Transverse colon (tissue), 4 donors: ENCODE measurements at places on chromosomes 16 and 17. TPM values are rescaled to one million over a fixed set of nuclear protein-coding genes. Genes with fewer than 3 reads are reported as not detected.

- no peaks in the 10 kb centered on the region for H3K36me3 ChIP-seq
- no peak overlapping the region for H3K27ac ChIP-seq
- peaks cover 34% of the 10 kb centered on the region for H3K27me3 ChIP-seq
- DNase-seq = no peak
- no peak overlapping the region for H3K4me3 ChIP-seq
- H3K4me1 ChIP-seq = no peaks in the 10 kb centered on the region
These were observed 2.6 kb upstream of the SLC38A8 start for GRCh38 chr16:84045001-84045817.

DNA sequence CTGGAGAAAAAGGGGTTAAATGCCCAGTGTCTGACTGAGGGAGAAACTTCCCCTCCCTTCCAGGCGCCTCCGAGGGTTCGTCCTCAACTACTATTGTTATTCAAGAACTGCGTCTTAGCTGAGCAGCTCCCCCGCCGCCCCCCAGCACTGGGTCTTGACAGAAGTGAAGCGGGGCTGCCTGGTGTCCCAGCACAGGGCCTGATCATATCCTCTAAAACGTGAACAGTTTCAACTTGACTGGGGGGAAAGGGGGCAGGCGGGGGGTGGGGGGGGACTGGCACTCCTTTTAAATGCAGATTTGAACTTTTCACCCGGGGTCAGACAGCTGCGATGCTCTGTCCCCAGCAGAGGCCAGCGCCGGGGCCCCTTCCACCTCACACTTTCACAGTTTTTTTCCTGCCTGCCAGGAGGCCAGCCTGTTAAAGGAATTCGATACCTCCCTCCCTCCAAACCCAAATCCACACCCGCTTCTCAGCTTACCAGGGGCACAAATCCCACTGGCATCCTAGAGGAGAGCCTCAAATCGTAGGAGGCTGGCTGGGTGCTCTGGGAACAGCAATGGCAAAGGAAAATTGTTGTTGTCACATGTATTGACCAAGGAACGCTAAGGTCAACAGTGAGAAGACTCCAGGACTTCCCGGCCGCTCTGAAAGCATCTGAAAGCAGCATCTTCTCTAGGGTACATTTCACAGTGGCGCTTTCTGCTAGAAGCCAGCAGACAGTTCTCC, 14.5 kb downstream of the ZFHX3 start:
- peak overlapping the region; percentile 7 for H3K27ac ChIP-seq
- DNase-seq = no peak
- H3K36me3 ChIP-seq = no peaks in the 10 kb centered on the region
- H3K4me1 ChIP-seq = peaks cover 22% of the 10 kb centered on the region
- no peaks in the 10 kb centered on the region for H3K27me3 ChIP-seq
- H3K4me3 ChIP-seq = no peak overlapping the region

- no peaks in the 10 kb centered on the region for H3K27me3 ChIP-seq
- H3K4me1 ChIP-seq = peaks cover 23% of the 10 kb centered on the region
- H3K27ac ChIP-seq = no peak overlapping the region
- DNase-seq = no peak
These were observed 32.4 kb downstream of the MGRN1 start for GRCh38 chr16:4656695-4657686.

- H3K27ac ChIP-seq = no peak overlapping the region
- H3K4me3 ChIP-seq = no peak overlapping the region
- no peaks in the 10 kb centered on the region for H3K36me3 ChIP-seq
These were observed 291.0 kb downstream of the SNX29 start for GRCh38 chr16:12267491-12267890.

- no peak overlapping the region for H3K27ac ChIP-seq
- no peak for DNase-seq
- H3K4me3 ChIP-seq = no peak overlapping the region
- H3K27me3 ChIP-seq = no peaks in the 10 kb centered on the region
- no peaks in the 10 kb centered on the region for H3K36me3 ChIP-seq
These were observed 76.9 kb downstream of the ARHGAP44 start for GRCh38 chr17:12866244-12866643.

The OR4D1 gene
- not detected for total RNA-seq

GRCh38 chr16:31130336-31130891, 5.1 kb downstream of the PRSS8 start:
- H3K36me3 ChIP-seq = no peaks in the 10 kb centered on the region
- no peak overlapping the region for H3K4me3 ChIP-seq
- no peaks in the 10 kb centered on the region for H3K27me3 ChIP-seq
- peaks cover 71% of the 10 kb centered on the region for H3K4me1 ChIP-seq

- H3K4me3 ChIP-seq = no peak overlapping the region
- no peaks in the 10 kb centered on the region for H3K27me3 ChIP-seq
- peak; percentile 70 for DNase-seq
- H3K4me1 ChIP-seq = peaks cover 50% of the 10 kb centered on the region
These were observed 27.5 kb downstream of the ZCCHC14 start for GRCh38 chr16:87465306-87465705.

The FTO gene
- 50.5 TPM for total RNA-seq

DNA sequence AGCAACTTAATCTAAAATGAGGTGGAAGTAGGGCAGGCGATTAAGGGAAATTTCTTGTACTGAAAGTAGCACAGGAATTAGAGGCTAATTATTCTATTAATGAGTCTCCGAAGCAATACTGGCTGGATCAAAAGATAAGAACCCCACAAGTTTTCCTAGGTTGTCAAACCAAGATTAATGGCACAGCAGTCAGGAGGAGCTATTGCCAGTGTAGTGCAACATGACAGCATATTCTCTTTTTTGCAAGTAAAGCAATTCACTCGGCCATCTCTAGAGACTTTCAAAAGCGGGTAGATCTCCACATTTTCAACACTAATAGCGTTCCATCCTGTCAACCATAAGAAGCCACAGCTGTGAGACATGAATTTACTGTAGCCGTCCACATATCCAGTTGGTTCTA, 81.2 kb downstream of the CYB561 start:
- no peak overlapping the region for H3K4me3 ChIP-seq
- DNase-seq = no peak
- H3K27ac ChIP-seq = no peak overlapping the region
- H3K36me3 ChIP-seq = no peaks in the 10 kb centered on the region
- no peaks in the 10 kb centered on the region for H3K4me1 ChIP-seq

DNA sequence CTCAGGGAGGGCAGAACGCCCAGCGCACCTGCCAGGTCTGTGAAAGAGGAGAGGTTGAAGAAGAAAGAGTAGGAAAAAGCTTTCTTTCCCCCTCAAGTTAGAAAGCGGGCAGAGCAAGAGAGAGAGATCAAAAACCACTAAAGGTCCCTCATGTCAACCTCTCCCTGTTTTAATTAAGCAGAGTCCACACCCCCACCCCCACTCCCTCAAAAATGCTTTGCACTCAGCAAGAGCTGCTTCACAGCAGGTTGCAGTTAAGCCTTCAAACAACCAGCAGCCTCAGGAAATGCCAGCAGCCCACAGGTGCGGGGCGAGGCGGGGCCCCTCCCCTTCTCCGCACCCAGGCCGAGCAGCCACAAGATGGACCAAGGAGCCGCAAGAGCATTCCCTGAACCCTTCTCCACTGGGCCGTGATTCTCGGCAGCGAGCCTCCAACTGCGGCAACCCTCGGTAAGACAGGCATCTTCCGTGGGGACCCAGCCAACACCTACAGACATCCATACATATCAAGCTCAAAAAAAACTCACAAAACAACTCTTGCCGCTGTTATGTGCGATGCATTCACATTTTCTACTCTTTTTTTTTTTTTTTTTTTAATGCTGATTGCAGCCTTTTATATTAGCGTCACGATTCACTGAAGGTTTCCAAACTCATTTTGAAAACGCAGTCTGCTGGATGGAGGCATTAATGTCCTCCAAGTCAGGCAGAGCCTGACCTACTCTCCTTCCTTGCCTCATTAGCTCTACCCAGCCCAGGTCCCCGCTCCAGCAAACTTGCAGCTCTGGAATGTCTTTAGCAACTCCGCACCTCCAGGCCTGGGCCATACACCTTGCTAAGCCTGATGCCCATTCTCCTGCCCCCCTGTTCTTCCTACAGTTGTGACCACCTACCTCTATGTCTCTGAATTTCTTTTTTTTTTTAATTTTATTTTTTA, 66.1 kb downstream of the AXIN2 start:
- no peak overlapping the region for H3K4me3 ChIP-seq
- H3K36me3 ChIP-seq = no peaks in the 10 kb centered on the region
- no peak overlapping the region for H3K27ac ChIP-seq
- H3K4me1 ChIP-seq = peaks cover 5% of the 10 kb centered on the region
- no peaks in the 10 kb centered on the region for H3K27me3 ChIP-seq

GRCh38 chr16:47477679-47478078, 16.5 kb downstream of the PHKB start:
- H3K4me3 ChIP-seq = no peak overlapping the region
- no peaks in the 10 kb centered on the region for H3K27me3 ChIP-seq
- no peak for DNase-seq
- H3K36me3 ChIP-seq = no peaks in the 10 kb centered on the region

- H3K27ac ChIP-seq = no peak overlapping the region
- H3K4me1 ChIP-seq = no peaks in the 10 kb centered on the region
- H3K4me3 ChIP-seq = no peak overlapping the region
- H3K27me3 ChIP-seq = no peaks in the 10 kb centered on the region
- H3K36me3 ChIP-seq = no peaks in the 10 kb centered on the region
- no peak for DNase-seq
These were observed 44.5 kb upstream of the IL34 start for GRCh38 chr16:70601576-70602575.

- no peak overlapping the region for H3K4me3 ChIP-seq
- DNase-seq = no peak
- no peak overlapping the region for H3K27ac ChIP-seq
- peaks cover 4% of the 10 kb centered on the region for H3K27me3 ChIP-seq
- H3K36me3 ChIP-seq = no peaks in the 10 kb centered on the region
- H3K4me1 ChIP-seq = no peaks in the 10 kb centered on the region
These were observed 70.6 kb upstream of the CLEC3A start for GRCh38 chr16:77951788-77952187.

GRCh38 chr17:50544516-50544915, 2.5 kb upstream of the SPATA20 start:
- no peak for DNase-seq
- H3K36me3 ChIP-seq = no peaks in the 10 kb centered on the region
- H3K4me3 ChIP-seq = no peak overlapping the region
- H3K27ac ChIP-seq = peak overlapping the region; percentile 88

- no peak for DNase-seq
- no peak overlapping the region for H3K4me3 ChIP-seq
- no peaks in the 10 kb centered on the region for H3K36me3 ChIP-seq
- peak overlapping the region; percentile 40 for H3K27ac ChIP-seq
These were observed 677 bp downstream of the SLC13A2 start for GRCh38 chr17:28474111-28474531.

- DNase-seq = no peak
- peaks cover 6% of the 10 kb centered on the region for H3K4me1 ChIP-seq
- H3K27ac ChIP-seq = peak overlapping the region; percentile 57
- peak overlapping the region; percentile 62 for H3K4me3 ChIP-seq
These were observed 30.3 kb upstream of the PHOSPHO1 start for GRCh38 chr17:49260817-49261291.

GRCh38 chr17:32936186-32936893, 8.4 kb downstream of the TMEM98 start:
- no peak overlapping the region for H3K4me3 ChIP-seq
- DNase-seq = no peak
